ENCODE measurements at places on chromosomes 11 and 22.
A peak's percentile ranks its signal among the peaks of the same experiment; 100 is the strongest.

- DNase-seq: no peak
Observed at GRCh38 chr11:86814775-86815174, 14.4 kb downstream of the PRSS23 start.

DNA sequence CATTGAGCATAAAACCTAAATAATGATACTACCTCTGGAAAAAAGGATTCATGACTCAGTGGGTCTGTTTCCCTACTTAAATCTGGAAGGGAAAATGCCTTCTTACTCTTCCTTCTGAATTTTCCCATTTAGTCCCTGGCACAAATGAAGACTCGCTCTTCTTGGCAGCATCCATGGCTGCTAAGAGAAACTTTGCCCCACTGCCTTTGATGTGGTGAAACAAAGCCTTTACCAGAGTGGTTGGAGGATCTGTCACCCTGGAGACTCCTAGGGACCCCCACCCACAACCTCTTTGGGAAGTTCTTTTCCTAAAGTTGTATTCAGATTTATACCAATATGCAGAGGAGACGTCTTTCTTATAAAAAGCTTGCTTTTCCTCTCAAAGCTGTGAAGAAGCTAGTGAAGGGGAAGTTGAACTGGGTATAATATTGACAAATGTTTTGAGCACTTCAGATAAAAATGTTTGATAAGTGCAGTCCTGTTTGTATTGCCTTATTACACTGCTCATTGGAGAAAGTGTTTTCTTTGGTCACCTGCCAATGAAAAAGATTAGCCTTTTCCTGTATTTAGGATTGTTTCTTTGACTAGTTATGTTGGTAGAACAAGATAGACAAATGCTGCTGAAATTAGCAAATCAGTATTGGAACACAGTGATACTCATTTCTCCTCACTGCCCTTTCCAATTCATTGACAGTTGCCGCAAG lies 77.3 kb downstream of the ARFGAP2 start:
- no peak for DNase-seq

DNA sequence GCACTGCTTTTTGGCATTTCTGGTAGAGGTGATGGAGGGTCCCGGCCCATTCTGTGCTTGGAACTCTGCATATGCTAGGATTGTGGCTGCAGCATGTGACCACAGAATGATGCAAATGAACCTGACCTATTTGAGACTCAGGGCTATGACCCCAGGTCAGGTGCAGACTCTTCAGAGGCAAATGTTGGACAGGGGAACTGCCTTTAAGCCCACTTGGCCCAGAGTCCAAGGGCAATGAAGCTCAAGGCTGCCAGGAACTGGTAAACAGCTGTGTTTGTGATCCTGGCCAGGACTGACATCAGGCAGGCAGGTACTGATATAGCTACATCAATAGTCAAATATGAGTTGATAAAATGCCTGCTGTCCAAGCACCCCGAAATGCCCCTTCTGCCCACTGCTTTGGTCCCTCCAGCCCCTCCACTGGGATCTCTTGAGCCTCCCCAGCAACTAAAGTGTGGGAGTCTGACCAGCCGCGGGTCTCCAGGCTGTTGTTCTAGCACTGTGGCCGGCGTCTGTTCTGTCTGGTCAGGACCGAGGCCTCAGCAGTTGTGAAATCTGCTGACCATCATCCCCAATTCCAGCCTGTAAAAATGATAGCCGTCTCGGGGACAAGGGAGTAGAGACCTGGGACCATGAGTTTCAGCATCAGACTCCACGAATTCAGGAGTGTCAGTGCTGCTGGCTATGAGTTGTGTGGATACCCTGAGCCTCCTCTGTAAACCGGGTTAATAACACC lies 82.4 kb upstream of the EIF3D start:
- DNase-seq: no peak

DNA sequence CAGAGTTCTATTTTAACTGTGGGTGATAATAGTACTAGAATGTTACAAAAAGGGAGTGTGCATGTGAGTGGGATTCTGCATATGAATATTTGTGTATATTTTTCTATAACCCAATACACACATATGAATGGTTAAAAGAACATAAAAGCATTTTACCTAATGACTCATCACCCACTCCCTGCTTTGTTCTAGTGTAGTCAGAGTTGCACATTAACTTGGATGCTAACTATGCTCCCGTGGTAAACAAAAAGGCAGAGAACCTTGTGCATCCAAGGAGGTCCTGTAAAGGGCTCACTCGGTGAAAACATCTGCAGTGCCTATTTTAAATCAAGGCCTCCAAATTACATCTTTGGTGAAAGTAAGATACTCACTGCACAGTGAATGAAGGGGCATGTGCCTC lies 1289.4 kb downstream of the LRRC4C start:
- DNase-seq: no peak

- peak; percentile 14 for DNase-seq
Observed at GRCh38 chr11:16738947-16739815, 734 bp downstream of the C11orf58 start.

DNA sequence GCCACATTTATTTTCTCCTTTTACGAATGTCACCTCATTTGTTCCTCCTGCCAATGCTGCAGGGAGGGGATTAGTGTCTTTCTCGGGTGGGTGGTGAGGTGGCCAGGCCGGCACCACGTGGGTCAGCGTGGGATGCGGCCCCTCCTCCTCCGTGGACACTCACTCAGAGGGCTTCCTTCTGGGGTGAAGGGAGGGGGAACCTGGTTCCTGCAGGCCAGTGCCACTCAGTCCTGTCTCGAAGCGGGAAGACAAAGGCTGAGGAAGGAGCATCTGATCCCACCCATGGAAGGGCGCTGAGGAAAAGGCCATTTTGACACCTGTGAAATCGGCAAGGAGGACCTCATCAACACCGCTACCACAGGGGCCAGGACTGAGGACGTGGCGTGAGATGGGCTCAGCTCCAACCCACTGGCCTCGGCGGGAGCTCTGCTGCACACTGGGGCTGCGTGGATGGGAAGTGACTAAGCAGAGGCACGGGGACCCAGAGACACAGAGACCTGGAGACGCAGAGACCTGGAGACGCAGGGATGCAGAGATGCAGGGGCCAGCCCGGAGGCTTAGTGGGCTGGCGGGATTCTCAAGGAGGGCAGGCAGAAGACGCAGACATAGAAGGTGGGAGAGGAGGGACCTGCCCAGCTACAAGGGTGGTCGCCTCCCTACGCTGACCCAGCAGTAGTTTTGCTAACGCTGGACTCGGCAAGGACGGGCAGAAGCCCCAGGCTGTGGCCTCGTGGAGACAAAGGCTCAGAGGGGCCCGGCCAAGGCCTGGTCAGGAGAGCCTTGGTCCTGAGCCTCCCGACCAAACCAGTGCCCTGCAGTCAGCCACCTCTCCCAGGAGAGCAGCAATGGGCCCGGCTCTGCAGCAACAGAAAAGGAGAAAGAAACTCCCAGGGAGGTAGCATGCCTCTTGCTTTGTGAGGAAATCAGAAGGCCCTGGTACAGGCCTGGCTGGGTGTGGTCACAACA lies 1071.2 kb downstream of the BRD1 start:
- no peak for DNase-seq

DNA sequence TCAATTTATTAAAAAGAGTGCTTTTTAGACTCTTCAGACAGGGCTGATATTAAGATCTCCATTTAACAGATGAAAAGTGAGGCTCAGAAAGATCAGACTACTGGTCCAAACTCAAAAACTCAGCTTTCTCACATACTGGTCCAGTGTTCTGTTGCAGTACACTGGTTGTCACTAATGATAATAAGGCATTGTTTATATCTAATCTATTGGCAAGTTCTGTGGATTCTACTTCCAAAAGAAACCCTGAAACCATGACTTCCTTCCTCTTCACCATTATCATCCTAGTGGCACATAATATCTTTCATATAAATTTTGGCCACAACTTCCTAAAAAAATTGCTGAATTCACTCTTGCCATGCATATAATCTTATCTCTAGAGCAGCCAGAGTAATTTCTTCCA lies 36.9 kb downstream of the F2 start:
- DNase-seq: no peak

DNA sequence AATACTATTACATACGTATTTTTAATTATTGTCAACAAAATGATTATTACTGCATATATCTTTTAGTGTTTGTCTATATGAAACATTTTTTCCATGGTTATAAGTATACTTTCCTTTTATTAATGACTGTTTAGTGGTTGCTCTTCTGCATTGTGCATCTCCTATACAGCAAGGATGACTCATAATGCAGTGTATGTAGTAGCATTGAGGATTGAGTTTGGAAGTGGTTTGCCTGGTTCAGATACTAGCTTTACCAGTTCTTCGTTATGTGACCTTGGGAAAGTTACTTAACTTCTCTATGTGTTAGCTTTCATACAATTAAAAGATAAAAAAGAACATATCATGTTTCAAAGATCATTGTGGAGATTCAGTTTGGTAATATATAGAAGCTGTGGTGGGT lies 44.1 kb downstream of the CHORDC1 start:
- DNase-seq: no peak

DNA sequence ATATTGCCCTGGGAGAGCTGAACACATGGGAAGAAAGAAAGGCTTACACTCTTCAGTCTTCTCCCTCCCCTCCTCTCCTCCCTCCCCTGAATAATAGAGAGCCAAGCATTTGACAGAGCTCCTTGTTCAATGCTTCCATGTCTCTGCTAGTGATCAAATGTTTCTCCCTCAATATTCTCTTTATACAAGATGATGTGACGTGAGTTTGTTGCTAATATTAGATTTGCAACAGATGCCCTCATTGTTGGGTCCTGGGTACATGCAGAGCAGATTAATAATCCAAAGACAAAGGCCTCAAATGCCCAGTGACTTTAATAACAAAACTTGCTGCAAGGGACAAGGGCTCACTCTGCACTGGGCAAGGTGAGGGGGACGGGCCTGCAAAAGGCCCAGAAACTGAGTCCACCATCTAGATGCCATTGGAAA lies 7.1 kb upstream of the ENDOD1 start:
- no peak for DNase-seq

- peak; percentile 19 for DNase-seq
Observed at GRCh38 chr11:117315285-117316196, 515 bp downstream of the BACE1 start.

DNA sequence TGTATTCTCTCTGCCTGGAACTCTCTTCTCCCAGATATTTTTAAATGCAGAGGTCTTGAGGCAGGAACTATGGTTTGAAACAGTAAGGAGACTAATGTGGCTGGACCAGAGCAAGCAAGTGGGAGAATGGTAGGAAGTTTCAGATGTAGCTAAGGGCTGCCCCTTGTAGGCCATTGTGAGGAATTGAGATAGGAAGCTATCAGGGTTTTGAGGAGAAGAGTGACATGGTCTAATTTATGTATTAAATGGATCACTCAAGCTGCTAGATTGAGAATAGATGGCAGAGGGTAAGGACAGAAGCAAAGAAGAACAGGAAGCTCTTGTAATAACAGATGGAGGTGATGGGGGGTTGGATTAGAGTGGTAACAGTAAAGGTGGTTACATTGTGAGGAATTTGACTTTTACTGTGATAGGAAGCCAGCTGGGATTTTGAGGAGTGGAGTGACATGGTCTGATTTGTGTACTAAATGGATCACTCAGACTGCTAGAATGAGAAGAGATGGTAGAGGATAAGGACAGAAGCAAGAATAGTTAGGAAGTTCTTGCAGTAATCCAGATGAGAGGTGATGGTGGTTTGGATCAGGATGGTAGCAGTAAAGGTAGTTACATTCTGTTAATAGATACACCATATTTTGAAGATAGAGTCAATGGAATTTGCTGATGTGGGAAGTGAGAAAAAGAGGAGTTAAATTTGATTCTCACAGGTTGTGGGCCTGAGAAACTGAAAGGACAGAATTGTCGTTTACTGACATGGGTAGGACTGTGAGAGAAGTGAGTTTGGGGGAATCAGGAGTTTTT lies 63.0 kb downstream of the HIPK3 start:
- no peak for DNase-seq

DNA sequence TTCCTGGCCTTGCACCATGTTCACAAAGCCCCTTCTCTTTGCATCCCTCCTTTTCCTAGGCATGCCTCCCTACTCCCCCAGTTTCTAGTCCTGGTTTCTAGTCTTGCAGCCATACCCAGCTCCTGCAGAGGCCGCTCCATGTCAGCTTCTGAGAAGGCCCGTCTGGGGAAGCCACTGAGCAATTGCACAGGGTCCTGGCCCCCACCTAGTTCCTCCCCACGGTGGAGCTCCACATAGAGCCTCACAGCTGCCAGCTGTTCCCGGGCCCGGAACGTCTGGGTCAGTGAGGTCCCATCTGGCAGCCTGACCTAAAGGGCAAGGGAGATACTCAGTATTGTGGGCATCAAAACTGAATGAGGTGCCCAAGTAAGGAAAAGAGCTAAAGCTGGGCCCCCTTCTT lies 2.2 kb downstream of the UBXN1 start:
- no peak for DNase-seq

GRCh38 chr11:59198726-59199125 lies 14.0 kb downstream of the MPEG1 start:
- no peak for DNase-seq

GRCh38 chr22:30187529-30188407 lies 58.8 kb downstream of the LIF start:
- no peak for DNase-seq

- peak; percentile 30 for DNase-seq
Observed at GRCh38 chr11:10305262-10305963, 540 bp downstream of the ADM start.

DNA sequence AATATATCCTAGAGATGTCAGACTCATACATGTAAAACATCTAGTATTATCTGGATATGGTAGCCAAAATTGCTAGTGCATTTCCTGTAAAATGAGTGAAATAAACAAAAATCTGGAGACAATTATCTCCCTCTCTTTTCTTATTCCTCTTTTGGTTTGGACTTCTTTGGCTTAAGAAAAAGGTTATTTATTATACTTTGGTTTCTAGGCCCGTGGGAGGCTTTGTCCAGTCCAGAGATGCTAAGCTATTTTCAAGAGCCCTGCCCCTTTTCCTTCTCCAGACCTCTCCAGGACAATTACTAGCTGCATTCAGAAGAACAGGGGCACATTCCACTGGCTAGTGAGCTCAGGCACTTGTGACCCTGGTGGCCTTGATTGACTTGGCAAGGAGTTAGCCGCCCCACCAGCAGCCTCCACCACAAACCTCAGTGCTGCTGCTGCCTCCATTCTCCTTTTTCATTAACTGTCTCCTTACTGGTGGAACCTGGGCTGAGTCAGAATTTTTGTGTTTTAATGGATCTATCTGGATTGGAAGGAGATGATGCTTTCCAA lies 747.3 kb upstream of the TENM4 start:
- no peak for DNase-seq

- DNase-seq: no peak
Observed at GRCh38 chr11:103453915-103454709, 344.9 kb downstream of the DYNC2H1 start.

DNA sequence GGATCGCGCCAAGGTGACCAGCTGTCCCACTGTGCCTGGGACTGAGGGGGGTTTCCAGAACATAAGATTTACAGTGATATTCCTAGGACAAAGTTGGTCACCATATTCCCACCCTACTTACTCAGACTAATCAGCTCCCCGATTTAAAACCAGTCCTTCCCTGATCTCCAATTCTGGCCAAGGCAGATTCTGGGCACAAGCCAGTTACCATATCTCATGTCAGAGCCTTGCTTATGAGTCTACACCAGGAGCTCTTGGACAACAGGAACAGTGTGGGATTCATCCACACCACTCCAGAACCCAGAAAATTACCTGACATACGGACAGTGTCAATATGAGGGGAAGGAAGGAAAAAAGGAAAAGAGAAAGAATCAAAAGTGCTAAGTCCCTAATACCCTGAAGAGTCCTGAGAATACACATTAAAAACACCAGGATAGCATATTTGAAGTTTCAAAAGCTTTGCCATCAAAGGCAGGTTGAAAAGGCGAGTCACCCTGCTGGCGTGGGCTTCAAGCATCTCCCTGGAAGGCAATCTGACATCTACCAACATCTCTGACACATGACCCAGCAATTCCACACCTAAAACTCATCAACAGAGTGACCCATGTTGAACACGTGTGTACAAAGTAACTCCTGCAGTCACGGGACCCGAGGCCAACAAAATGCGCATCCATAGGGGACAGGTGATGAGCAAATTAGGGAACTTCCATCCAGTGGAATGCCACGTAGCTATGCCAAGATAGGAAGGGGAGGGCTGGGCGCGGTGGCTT lies 8.0 kb upstream of the IL2RB start:
- no peak for DNase-seq

All from germinal center (tissue), 1 donor.